EL (cell line): ENCODE measurements at places on chromosomes 12 and 14.

- peak; percentile 59 for DNase-seq
Observed at GRCh38 chr12:88574278-88574677, 6.0 kb downstream of the KITLG start.

- peak; percentile 44 for DNase-seq
Observed at GRCh38 chr12:45290216-45290605, 74.3 kb downstream of the ANO6 start.

DNA sequence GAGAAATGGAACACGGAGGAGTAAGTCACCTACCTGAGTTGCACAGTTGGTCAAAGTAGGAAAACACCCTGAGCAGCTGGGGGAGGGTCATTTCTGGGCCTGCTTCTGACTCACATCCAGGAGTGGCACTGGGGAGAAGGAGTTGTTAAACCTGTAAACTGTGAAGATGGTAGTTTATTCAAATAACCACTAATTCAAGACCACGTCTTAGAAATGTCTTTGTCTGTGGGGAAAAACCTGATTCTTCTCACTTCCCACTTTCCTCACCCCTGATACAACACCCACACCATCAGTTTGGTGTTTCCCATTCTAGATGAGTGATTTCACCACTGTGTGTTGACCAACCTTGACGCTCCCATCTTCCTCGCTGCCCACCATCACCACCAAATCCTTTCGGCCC lies 207.1 kb downstream of the ANO4 start:
- DNase-seq, result no peak

- DNase-seq, result peak; percentile 13
Observed at GRCh38 chr12:45732250-45732649, 2.7 kb downstream of the ARID2 start.

GRCh38 chr12:1806301-1807086 lies 13.9 kb upstream of the LRTM2 start:
- DNase-seq, result no peak

DNA sequence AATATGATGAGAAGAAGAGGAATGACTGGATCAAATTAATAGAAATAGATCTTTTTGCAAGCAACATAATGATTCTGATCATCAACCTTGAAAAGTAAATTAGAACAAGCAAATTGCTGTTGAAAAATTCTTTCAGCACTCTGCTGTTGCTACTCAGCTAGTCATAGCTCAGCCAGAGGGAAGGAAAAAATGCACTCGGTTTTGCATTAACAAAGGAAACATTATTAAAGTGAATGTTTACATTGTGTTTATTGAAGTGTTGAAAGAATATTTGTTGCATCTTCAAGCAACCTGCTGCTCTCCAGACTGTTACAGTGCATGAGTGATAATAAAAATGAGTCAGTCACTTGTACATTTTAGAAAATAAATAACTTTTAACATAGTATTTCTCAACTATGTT lies 26.5 kb downstream of the AP5M1 start:
- no peak for DNase-seq

DNA sequence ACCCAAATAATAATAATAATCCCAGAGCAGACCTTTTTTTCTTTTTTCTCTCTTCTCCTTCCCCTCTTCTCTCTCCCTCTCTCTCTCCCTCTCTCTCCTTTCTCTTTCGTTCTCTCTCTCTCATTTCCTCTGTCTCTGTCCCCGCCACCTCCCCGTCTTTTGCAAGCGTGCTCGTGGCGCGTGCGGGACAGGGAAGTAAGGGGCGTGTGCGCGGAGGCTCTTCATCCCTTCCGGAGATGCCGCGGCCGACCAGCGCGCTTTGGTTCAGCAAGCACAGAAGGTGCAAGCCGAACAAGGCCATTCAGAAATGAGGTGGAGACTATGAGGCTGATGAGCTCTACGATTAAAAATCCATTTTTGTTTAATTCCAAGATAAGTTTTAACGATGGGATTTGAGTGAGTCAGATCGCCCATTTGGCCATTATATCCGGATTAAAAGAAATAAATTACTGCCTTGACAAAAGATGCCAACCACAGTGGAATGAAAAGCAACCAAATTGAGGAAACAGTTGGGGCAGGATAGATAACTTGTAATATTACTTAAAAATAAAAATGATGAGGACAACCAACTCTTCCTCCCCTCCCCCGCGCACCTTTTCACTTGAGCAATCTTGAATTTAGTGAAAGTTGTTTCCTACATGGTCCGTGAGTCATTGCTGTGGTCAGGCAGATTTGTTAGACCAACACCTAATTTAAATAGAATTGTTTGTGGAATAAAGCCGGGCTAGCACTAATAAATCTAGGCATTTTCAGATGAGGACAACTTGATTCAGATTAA lies 1.2 kb upstream of the AMIGO2 start:
- peak; percentile 56 for DNase-seq

DNA sequence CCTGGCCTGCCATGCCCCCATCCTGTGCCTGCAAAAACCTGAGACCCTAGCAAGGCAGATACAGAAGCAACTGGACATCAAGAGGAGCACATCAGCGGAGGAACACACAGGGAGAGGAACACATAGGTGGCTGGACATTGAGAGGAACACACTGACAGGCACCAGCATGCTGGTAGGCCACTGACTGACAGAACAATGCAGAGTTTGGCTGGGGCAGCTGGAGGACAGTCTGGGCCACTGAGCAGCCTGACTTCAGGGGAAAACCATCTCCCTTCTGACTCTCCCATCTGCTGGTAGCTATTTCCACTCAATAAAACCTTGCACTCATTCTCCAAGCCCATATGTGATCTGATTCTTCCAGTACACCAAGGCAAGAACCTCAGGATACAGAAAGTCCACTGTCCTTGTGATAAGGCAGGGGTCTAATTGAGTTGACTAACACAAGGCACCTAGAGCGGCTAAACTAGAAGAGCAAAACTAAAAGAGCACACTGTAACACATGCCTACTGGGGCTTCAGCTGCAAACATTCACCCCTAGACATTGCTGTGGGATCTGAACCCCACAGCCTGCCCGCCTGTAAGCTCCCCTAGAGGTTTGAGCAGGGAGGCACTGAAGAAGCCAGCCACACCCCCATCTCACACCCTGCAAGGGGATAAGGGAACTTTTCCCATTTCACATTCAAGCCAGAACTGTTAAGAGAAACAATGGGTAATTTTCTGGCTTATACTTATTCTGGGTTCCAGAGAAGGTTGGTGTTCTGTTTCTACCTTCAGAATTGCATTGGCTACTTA lies 22.1 kb downstream of the CLECL1 start:
- no peak for DNase-seq

- DNase-seq, result no peak
Observed at GRCh38 chr12:116598311-116599284, 39.4 kb downstream of the MAP1LC3B2 start.

DNA sequence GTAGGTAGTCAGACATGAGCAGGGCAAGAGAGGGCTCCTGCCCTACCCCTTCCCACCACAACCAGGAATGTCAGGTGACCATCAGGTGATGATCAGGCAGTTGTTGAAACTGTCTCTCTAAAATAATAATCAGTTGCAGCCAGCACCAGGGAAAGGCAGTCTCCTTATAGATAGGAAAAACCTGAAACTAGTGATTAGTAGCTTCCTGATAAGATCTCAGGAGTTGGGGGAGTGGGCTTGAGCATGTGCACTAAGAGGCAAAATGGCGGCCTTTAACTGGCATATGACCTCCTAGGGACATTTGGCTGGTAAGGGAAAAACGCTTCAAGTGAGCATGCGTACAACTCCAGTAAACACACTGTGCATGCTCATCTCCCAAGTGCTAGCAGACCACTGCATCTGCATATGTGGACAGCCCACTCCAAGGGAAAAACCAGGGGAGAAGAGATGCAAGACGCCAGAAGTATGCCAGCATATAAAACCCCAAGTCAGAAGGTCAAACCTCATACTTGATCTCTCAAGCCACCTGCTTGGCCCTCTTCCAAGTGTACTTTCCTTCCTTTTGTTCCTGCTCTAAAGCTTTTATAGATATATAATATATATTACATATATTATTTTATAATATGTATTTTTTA lies 37.1 kb downstream of the TGFB3 start:
- DNase-seq, result no peak

DNA sequence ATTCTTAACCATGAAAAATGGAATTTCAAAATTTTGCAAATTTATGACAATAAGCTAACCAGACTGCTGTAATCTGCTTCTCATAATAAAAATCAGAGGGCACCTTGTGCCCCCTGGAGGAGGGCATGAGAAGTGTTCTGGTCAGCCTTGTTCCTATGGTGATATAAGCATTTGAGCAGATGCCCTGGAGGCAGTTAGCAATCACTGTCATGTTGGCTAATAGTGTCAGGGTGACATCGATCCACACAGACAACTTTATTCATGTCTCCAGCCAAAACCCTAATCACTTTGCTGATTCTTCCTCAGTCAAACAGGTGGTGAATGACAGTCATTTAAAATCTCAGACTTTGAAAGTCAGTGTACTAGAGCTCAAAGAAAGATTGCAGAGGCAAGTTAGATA lies 943.0 kb downstream of the GALC start:
- DNase-seq, result peak; percentile 45

DNA sequence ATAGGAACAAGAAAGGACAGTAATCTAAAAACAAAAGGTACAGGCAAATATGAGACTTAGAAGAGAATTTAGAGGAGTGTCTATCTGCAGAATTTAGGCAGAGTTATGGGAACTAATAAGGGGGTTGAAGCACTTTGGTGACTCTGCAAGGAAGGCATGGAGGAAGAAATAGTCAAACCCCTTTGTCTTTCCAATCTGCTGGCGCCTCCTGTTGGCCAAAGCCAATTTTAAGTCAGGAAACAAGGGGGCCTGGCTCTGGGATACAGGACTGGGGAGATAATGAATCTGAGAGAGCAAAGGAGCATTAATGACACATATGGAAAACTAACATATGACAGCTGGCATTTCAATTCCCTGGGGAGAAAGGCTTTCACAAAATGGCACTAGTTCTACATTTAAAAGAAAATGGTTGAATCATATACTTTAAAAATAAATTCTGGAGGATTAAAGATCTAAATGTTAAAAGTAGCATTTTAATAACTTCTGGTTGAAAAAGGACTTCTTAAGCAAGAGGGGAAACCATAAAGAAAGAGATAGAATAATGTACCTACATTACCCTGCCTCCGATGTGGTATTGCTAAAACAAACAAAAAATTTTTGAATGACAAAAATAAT lies 48.5 kb upstream of the CSRP2 start:
- DNase-seq, result peak; percentile 56

DNA sequence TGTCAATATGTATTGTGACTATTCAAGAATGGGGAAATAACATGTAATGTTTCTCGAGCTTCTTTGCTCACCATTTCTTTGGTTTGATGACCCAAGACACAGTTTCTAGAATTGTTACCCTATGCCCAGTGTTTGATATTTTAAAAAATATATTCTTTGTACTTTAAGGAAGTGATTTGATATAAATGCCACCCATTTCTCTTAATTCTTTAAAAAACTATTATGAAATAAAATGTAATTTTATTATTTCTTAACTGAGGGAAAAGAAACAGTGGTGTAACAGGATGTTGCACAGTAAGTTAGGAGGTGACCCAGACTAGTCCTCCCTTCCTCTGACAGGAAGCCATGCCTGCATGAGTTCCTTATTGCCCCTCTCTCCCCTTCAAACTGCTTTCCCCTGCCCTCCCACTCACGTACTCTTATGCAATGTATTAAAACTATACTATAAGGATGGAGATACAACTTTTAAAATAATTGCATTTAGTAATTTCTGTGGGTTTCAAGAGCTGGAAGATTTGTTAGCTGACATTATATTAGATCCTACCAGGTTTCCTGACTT lies 279.4 kb downstream of the TMTC2 start:
- DNase-seq, result no peak

DNA sequence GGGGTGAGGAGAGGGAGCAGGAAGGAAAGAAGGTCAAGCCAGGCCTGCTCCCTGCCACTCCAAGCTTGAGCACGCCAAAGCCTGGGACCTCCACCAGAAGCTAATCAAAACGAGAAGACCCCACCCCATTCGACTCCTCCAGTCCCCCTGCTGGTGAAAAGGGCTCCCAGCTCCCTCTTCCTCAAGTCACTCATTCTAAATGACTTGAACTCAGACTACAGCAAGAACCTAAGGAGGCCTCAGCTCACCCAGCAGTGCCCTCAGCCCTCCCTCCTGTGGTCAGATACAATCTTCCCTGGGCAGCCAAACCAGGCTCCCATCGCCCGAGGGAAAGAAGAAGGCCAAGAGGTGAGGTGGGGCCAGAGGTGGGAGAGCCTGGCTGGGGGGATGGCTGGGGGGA lies 17.4 kb downstream of the HDAC7 start:
- DNase-seq, result no peak
